ENCODE measurements at places on chromosomes 5 and 9.

GRCh38 chr5:165143741-165144140 lies 1638.3 kb downstream of the MAT2B start:
- no peak for DNase-seq

GRCh38 chr5:6261668-6262067 lies 116.7 kb downstream of the MED10 start:
- no peak for DNase-seq

GRCh38 chr5:110973510-110973909 lies 98.0 kb upstream of the TSLP start:
- no peak for DNase-seq

- no peak for DNase-seq
These were observed 58.7 kb downstream of the CCDC192 start for GRCh38 chr5:127761869-127762268.

DNA sequence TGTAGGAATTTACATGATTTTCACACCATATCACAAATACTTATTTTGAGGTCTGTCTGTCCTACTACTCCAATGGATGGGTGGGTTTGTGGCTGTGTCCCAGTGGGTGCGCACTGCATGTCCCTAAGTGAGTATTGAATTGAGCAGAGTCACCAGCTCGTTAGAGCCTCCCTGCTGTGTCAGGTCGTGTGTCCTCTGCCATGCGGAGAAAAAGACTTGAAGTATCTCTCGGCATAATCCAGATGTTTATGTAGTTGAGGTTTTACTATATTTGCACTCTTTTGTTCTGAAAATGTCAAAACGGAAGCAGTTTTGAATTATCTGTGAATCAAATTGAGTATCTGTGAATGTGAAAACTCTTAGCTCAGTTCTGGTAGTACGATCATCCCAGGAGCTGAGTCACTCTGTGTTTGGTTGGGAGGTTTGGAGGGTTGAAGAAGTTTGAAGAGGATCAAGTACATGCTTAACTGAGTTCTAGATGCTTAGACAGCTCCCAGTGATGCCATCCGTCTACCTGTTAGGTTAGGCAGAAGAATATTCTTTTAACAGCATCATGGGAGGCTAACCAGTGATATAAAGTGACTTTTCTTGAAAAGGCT lies 194.2 kb downstream of the TENT4A start:
- DNase-seq = no peak

DNA sequence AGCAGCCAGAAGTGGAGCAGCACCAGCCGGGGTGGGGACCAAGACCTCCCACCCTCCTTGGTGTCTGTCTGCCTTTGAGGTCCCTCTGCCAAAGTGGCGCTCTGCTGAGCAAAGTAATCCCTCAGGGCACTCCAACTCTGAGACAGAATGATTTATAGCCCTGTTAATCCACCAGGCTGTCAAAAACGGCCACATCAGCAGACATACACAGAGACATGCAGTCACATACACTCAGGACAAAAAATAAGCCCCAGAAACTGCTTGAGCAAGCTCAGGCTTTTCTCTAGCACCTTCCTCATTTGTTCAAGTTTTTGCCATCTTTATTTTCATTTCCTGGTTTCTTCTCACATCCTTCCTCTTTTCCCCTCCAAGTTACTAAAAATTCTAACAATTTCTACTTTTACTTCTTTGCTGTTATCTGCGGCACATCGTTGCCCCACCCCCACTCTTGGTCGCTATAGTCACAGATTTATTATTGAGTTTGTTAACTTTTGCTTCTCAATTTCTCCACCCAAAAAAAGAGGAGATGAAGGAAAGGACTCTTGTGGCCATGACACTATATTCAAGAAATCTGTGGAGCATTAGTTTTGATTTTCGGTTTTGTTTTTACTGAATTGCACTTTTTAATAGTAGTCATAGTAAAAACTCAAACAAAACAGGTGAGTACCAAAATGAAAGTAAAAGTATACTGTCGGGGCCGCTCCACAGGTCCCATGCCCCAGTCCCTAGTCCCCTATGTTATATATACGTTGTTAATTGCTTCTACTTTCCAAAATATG lies 17.4 kb upstream of the ADRB2 start:
- DNase-seq = no peak

GRCh38 chr5:96440185-96440538 lies 7.1 kb upstream of the PCSK1 start:
- no peak for DNase-seq

DNA sequence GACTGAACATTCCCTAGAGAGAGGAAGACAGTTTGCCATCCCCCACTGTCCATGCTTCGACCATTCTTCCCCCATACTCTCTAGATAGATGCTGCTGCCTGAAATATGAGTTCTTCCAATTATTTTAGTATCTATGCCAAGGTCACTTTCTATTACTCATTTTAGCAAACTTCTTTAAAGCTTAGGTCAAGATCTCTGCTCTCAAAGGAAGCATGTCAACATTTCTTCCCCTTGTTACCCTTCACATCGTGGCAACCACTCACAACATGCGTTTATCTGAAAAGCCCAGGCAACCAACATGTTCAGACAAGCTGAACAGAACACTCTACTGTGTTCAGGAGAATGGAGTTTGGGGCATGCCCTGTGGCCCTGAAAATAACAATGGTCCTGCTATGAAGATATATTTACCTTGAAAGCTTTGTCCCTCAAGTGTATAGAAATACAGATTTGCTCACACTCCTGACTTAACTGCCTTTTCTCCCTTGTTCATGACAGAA lies 138.4 kb upstream of the KIF2A start:
- no peak for DNase-seq

- DNase-seq = no peak
These were observed 36.8 kb downstream of the ERGIC1 start for GRCh38 chr5:172870715-172871461.

DNA sequence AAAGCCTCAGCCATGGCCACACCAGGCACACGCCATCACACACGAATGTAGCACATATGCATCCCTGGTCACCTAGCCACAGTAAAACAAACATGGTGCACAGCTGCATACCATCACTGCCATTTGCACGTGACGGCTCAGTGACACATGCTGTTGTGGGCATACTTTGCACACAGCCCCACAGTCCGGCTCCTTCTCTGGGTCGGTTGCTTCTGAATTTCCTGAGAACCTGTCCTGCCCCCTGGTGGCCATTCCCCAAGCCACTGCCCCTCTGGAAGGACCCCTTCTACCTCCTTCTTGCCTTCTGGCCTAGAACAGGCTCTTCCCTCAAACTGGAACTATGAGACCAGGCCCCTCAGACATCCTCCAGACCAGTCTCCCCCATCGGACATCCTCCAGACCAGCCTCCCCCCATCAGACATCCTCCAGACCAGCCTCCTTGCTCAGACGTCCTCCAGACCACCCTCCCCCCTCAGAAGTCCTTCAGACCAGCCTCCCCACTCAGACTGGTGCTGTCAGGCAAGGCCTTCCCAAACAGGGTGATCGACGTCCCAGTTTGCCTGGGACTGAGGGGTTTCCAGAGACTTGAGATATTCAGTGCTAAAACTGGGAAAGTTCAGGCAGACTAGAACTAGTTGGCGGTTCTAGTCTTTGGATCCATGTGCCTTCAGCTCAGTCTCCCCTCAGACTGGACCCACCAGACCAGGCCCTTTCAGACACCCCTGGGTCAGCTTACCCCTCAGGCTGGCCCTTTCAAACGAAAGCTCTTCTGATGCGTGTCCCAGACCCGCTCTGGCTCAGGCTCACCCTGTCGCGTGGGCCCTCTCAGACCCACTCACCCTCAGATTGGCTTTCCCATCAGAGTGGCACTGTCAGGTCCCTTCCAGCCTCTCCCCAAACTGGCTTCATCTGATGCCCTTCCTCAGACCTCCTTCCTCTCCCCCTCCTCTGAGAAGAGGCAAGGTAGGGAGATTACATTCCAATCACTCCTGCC lies 24.3 kb upstream of the ENHO start:
- no peak for DNase-seq

- DNase-seq = no peak
These were observed 98.5 kb upstream of the SPATA31C2 start for GRCh38 chr9:88236511-88237478.

- no peak for DNase-seq
These were observed 2.4 kb upstream of the UHRF2 start for GRCh38 chr9:6410633-6411032.

DNA sequence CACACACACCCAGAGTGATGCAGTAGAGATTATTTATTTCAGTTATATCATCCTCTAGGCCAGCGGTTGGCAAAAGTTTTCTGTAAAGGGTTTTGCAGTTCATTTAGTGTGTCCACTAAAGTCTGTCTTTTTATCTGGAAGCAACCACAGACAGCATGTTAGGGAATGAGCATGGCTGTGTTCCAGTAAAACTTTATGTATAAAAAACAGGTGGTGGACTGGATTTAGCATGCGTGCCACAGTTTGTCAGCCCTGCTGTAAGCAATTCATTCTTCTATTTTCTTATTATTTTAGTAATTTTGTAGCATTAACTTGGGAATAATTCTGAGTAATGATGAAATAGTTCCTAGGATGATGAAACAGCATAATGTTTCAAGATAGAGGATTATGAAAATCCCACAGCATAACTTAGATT lies 51.7 kb downstream of the CCNH start:
- no peak for DNase-seq

DNA sequence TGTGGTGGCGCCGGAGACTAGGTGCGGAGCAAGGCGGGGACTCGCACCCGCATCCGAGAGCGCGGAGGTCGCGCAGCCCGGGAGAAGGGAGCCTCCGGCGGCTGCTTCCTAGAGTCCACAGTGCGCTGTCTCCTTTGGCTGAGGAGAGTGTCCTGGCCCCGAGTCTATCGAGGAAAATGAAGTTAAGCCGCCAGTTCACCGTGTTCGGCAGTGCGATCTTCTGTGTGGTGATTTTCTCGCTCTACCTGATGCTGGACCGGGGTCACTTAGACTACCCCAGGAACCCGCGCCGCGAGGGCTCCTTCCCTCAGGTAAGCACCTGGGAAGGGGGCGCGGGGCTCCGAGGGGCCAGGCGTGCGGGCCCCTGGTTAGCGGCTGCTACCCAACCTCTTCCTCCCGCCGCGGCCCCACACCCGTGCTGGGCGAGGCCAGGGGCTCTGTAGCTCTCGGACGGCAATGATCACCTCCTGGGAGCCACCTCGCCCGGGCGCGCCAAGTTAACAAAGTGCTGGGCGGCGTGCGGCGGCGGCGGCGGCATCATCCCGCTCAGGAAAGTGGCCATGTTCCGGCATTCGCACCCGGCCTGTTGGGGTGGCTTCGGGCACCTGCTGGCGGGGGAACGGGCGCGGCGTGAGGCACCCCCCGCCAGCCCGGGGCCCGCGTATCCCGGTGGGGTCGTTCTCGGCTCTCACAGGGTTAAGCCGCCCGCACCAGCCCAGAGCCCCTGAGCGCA lies 681 bp downstream of the MAN2A1 start:
- no peak for DNase-seq

DNA sequence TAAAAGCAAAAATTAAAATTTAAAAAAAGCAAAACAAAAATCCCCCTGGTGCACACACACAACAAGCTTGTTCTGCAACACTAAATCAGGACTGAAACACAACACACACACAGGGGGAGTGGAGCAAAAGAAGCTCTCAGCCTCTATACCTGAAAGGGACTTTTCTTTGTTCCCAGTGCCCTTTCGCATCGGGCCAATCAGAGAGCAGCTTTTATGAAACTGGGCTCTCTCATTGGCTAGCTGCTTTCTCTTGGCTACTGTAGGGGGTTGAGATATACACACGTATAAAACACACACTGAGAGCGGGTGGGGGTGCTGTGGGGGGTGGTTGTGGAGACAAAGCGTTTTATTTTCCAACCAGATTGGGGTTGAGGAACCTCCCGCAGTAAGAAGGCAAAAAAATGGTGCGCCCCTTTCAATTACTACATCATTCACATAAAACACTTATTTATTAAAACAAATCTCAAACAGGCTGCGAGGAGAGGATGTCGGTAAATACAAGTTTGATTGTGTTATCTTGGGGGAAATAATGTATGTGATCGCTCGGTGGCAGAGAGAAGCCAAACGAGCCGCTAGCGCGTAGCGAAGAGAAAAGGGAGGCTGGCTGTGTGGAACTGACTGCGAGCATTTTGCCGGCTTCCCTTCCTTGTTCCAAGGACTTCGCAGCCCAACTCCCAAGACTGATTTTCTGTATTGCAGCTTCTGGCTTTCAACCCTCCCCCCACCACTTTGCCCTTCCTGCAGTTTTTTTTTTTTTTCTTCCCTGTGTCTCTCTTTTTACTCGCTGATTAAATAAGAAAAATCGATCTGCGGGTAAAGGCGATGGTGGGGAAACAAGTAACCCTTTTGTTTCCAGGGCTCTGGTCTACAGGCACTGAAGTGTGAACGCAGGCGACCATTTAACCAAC lies 2.5 kb upstream of the ZNF608 start:
- no peak for DNase-seq

DNA sequence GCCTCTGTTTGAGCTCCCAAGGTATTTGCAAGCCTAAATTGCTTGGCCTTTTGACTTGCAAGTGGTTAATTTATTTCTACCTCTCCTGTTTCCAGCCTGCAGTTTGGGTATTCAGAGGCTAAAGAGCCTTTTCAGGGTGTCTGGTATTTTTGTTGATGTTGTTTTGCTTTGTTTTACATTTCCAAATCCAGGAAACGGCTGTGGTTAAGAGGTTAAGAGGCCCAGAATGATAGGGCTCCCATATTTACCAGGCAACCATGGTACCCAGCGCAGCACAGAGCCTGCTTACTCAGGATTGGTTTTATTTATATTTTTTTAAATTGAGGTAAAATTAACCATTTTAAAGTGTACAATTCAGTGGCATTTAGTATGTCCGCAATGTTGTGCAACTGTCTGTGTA lies 92.1 kb downstream of the PDZD2 start:
- no peak for DNase-seq

GRCh38 chr5:158045696-158046095 lies 186.8 kb upstream of the CLINT1 start:
- no peak for DNase-seq

GRCh38 chr9:79756414-79756813 lies 184.6 kb downstream of the TLE4 start:
- no peak for DNase-seq

GRCh38 chr5:132022737-132023136 lies 11.3 kb upstream of the ACSL6 start:
- no peak for DNase-seq

- DNase-seq = no peak
These were observed 616 bp upstream of the TSPAN17 start for GRCh38 chr5:176646707-176647029.

GRCh38 chr5:158451203-158451992 lies 592.5 kb upstream of the CLINT1 start:
- DNase-seq = no peak

- DNase-seq = no peak
These were observed 276.1 kb downstream of the TAF11L14 start for GRCh38 chr5:17910318-17910717.

All from stimulated activated CD4-positive, alpha-beta T cell treated with anti-CD3 and anti-CD28 coated beads, Interleukin-1b, Interleukin-23, amount 100 ng/mL, for 1 hour (primary cell).